ENCODE measurements at places on chromosomes 6 and 20.

DNA sequence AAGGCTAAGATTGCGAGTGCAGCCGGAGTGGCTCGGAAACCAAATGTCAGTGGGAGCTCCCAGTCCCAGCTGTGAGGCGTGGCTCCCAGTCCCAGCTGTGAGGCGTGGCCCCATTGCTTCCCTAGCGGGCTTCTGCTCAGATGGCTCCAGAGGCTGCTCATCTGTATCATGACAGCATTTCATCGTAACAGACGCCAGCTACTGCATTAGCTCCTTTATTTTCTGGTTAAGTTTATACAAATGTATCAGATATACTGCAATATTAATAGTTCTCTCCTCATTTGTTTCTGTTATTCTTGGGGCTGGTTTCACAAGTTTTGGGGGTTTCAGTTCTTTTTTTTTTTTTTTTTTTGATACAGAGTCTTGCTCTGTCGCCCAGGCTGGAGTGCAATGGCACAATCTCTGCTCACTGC lies 34.7 kb upstream of the TBXT start:
- DNase-seq, result no peak

GRCh38 chr6:122696079-122696478 lies 83.4 kb upstream of the FABP7 start:
- DNase-seq, result no peak

DNA sequence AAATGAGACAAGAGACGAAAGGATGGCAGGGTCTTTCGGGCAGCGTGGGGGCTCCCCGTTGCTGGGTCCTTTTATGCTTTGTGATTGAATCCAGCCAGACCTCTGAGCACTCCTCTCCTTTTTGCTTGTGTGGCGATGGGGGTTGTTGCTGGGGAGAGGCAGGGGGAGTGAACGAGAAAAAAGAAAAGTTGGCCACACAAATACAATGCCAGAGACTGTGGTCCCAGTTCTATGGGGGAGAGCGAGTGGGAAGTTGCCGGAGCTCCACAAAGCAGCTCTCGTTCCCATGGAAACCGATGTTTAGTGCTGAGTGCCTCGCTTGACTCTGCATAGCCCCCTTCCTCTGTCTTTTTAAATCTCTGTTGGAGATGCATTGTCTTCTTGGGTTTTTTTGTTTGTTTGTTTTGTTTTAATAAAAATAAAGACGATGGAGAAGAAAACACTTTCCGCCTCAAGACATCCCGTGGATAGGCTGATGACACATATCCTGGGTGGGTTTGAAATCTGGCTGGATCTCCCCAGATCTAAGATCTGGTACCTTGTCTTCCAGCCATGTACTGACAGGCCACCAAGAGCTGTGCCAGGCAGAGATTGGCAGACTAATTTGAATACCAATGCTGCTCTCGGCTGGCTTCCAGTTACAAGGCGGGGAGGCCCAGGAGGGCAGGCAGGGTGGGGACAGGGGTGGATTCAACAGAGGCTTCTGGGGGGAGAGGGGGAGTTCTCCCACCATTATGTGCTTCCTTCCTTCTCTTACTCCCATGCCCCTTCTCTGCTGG lies 529.3 kb downstream of the QKI start:
- no peak for DNase-seq

GRCh38 chr6:2396846-2397630 lies 151.6 kb upstream of the GMDS start:
- DNase-seq, result no peak

GRCh38 chr6:114202389-114202788 lies 140.4 kb downstream of the HS3ST5 start:
- DNase-seq, result no peak

- no peak for DNase-seq
These were observed 30.1 kb upstream of the MBOAT1 start for GRCh38 chr6:20242397-20242796.

DNA sequence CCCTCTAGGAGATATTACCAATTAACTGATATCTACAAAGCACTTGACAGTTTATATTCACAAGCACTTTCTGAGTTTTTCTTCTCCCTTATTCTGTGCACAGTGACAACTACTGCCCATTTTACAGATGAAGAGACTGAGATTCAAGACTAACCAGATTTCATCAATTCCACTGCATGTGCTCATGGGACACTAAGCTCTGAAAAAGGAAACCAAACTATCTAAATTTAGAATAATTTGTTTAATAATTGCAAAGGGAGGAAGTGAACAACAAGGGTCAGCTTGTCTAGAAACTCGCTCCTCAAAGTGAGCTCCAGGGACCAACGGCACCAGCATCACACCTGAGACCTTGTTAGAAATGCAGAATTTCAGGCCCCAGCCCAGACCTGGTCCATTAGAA lies 50.8 kb upstream of the MYLIP start:
- DNase-seq, result no peak

- no peak for DNase-seq
These were observed 7.9 kb upstream of the SLC2A10 start for GRCh38 chr20:46701556-46701955.

DNA sequence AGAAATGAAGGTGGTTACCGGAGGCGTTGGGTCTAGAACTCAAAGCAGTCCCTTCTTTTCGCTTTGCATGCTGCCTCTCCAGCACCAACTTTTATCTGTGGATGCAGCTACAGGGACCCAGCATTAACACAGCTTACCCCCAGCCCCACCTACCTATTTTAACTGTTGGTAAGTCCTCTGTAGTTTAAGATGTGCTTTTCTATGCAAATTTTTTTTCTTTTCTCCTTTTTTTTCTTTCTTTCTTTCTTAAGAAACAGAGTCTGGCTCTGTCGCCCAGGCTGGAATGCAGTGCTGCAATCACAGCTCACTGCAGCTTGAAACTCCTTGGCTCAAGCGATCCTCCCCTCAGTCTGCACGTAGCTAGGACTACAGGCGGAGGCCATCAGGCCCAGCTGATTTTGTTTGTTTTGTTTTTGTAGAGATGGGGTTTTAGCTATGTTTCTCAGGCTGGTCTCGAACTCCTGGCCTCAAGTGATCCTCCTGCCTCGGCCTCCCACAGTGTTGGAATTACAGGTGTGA lies 6.5 kb upstream of the USP45 start:
- no peak for DNase-seq

GRCh38 chr6:69957985-69958559 lies 91.7 kb downstream of the COL19A1 start:
- no peak for DNase-seq

GRCh38 chr6:11714116-11714797 lies 64.3 kb downstream of the ADTRP start:
- peak; percentile 52 for DNase-seq

GRCh38 chr20:23626040-23626620 lies 11.6 kb downstream of the CST3 start:
- no peak for DNase-seq

DNA sequence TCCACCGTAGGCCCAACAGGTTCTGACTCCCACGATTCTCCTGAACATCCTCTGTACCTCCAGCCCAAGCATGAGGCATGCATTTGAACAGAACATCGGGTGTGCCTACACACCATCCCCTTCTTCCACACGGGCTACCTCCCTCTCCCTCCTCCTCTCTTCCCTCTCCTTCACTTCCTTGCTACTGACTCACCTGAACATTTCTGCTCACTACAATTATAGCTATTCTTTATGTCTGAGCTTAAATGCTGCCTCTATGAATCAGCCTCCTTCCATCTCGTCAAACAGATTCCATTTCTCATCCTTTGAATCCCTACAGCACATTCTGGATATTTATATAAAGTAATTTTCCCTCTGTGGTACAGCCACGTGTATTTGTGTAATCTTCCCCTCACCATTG lies 71.4 kb upstream of the MYLIP start:
- DNase-seq, result no peak

DNA sequence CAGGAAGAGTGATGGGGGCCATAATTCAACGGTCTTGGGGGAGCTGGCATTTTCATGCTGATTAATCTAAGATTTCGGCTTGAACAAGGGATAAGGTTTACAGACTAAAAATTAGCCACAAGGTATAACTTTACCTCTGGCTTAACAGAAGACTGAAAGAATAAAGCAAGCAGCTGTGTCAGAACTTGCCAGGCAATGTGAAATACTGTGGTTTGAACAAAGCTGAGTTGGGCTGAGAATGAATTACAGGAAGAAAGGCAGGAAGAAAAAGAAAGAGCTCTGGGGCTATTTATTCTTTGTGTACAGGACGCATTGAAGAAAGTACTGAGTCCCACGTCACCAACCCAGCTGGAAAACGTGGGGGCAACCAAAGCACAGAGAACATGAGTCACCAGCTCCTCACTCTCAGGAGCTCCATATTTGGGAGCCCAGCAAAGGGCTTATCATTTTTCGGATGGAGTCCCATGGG lies 121.5 kb upstream of the NEDD9 start:
- peak; percentile 78 for DNase-seq

- no peak for DNase-seq
These were observed 235.0 kb upstream of the PRDM1 start for GRCh38 chr6:105851113-105851580.

GRCh38 chr6:101125380-101125971 lies 244.3 kb upstream of the ASCC3 start:
- DNase-seq, result no peak
